Type B pancreatic cell (in vitro differentiated cells): ENCODE measurements at places on chromosomes 7 and 10. TPM values are rescaled to one million over a fixed set of nuclear protein-coding genes. Genes with fewer than 3 reads are reported as not detected.
A peak's percentile ranks its signal among the peaks of the same experiment; 100 is the strongest.

GRCh38 chr7:19209166-19209696, 64.0 kb upstream of the FERD3L start:
- no peak for DNase-seq

- DNase-seq, result no peak
Measured at GRCh38 chr7:25624833-25625232, 396.5 kb upstream of the NPVF start.

DNA sequence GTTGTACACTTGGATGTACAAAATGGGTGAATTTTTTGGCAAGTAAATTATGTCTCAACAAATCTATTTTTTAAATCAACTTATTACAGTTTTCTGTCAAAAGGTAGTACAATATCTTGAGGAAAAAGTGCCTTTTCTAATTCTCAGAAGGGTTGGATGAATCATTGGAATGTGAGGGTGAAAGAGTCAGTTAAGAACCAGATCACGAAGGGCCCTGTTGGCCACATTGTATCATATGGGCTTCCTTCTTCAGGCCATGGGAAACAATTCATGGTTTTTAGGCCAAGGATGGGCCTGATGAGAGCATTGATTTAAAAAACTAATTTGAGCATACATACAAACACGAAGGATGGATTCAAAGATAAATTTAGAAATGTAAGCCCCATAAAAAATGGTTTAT, 503.7 kb downstream of the TNS3 start:
- DNase-seq, result no peak

The PTPN20 gene
- 0.74 TPM in 1 of 2 replicates, not detected in the other for total RNA-seq

DNA sequence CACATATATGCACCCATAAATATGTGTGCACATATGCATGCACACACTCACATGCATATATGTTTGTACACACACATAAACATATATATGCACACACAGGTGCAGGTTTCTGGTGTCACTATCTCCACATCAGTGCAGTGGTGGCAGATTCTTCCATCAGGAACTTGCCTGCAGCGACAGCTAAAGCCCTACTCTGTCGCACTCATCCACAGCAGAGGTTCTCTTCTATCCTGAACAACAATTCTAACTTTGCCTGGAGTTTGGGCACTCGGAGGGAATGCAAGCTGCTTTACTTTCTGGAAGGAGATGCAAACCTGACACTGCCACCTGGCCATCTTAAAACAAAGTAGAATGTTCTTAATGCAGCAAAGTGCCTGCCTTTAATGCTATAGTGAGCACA, 745.8 kb downstream of the GRID1 start:
- no peak for DNase-seq

DNA sequence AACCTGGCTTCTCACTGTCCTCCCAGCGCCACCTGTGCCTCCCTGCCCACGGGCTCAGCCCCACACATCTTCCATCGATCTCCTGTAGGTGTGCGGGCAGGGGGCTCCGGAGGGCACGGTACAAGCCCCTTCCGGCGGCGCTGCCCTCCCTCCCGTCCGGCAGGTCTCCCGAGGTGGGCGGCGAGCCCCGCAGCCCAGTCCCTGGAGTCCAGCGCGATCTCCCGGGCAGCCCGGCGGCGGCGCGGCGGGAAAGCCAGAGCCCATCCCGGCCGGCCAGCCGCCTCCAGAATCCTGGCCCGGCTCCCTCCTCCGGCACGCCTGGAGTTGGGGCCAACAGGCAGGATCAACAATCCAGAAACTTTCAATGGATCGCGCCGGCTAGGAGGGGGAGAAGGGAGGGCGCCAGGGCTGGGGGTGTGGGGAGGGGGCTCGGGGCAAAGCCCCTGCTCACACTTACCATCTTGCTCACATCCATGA, 100.1 kb downstream of the HIP1 start:
- DNase-seq, result peak; percentile 72

The PITRM1 gene
- 57.0 and 62.3 TPM in 2 replicates for total RNA-seq

DNA sequence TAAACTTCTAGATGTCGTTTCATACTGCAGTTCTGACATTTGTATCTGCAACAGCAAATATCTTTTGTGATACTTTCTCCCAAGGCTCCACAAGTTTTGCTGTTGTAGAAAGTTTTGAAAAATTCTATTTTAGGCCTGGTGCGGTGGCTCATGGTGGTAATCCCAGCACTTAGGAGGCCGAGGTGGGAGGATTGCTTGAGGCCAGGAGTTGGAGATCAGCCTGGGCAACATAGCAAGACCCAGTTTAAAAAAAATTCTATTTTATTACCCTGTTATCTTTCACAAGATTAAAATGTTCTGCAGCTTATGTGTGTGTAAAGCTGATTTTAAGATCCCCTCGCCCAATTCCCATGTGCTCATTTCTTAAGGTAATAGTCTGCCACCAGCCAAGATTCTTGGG, 1.4 kb downstream of the SND1 start:
- DNase-seq, result no peak

DNA sequence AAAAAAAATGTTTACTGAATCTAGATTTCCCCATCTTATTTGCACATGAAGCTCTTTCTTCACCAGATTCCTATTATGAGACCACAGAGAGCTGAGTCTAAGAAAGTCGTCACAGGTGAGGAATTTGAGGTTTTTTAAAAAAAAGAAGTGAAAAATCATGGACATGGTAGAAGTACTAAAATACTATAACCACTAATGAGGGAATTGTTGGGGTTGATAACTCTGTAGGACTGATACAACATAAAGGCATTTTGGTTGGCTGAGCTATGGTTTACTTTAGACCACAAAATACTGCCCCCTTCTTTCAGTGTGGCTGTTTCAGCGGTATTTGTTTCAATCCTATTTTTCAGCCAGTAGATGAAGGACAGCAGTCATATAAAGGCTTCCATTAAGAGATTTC, 1111.3 kb downstream of the TYW1 start:
- DNase-seq, result no peak

DNA sequence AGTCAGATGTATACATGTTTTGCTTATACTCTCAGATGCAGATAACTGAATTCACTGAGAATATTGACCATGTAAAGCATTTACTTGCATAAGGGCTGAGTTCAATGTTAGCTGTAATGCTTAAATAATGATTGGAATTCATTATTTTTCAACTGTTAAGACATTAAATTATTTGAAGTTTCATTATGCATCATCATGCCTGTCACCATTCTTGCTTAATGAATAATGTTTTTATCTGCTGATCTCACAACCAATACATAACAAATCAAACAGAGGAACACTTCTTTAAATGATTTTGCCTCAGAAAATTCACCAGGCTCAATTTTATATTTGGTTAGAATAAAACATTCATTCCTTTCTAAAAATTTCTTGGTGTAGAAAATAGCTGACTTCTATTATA, 233.4 kb downstream of the GPR37 start:
- no peak for DNase-seq

DNA sequence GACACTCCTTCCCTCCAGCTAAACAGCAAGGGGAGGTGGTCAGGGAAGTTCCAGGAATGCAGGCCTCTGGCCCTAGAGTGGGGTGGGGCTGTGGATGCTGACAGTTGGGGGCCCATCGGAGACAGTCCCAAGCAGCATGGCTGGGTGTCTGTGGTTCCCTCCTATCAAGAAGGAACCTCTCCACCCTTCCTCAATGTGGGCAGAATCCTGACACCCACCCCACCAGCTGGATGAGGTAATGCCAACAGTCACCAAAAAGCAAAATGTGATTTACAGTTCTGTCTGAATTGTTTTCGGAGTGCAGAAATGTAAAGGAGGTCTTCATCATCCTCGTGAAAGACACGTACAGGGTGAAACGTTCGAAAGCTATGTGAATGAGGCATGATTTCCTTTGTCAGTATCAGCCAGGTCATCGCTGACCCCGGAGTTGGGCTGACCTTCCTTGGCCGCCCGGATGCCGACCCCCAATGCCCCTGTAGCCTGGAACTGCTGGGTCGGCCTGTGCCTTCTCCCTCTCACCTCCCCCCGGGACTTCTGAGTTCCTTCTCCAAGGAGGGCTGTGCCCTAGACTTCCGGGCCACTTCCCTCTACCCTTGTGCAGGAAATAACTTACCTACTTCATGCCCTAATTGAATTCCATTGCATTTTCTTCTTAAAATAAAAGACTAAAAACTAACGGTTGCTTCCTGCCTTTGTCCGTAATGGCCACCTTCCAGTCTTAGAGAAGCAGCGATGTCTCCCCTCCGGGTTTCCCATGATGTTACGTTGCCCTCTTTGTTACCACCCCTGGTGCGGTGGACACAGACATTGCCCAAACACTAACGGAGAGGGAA, 24.5 kb downstream of the FOXK1 start:
- no peak for DNase-seq

The TAS2R41 gene
- total RNA-seq, result not detected in 2 replicates

- peak; percentile 77 for DNase-seq
Measured at GRCh38 chr10:31133792-31134310, 102.2 kb upstream of the ZNF438 start.

DNA sequence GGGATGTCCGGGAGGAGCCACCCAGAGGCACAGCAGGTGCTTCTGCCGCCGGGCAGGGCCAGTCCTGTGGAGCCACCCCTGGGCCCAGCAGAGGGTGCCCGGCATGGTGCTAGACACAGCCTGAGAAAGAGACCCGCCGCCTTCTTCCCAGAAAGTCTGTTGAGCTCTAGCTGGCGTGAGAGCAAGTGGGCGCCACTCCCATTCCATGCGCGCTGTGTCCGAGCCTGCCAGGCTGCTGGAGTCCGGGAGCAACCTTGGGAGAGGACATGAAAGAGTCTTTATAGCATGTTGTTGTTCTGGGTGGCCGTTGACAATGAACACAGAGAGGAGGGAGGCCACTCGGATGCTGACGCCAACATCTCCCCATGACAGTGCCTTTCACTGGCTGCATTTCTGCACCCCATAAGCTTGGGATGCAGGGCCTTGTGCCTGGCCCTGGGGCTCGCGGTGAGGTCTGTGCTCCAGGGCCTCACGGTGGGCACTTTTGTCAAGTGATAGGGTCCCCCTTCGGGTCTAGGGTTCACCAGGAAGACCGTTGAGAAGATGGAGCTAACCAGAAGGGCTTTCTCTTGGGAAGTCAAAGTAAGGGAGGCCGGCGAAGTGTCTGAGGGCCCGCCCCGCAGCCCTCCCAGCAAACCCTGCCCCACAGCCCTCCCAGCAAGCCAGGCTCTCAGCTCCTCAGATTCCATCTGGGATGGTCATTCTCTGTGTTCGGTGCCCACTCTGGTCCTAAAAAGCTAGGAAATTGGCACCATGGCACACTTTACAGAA, 47.3 kb downstream of the NKX6-2 start:
- no peak for DNase-seq

The VSTM2A gene
- 21.6 and 30.7 TPM in 2 replicates for total RNA-seq

GRCh38 chr10:91385306-91386085, 24.6 kb upstream of the HECTD2 start:
- no peak for DNase-seq

GRCh38 chr10:116620423-116621400, at the start of gene PNLIPRP2:
PNLIPRP2 (plus strand) TSS chr10:116620953.
- DNase-seq, result no peak

DNA sequence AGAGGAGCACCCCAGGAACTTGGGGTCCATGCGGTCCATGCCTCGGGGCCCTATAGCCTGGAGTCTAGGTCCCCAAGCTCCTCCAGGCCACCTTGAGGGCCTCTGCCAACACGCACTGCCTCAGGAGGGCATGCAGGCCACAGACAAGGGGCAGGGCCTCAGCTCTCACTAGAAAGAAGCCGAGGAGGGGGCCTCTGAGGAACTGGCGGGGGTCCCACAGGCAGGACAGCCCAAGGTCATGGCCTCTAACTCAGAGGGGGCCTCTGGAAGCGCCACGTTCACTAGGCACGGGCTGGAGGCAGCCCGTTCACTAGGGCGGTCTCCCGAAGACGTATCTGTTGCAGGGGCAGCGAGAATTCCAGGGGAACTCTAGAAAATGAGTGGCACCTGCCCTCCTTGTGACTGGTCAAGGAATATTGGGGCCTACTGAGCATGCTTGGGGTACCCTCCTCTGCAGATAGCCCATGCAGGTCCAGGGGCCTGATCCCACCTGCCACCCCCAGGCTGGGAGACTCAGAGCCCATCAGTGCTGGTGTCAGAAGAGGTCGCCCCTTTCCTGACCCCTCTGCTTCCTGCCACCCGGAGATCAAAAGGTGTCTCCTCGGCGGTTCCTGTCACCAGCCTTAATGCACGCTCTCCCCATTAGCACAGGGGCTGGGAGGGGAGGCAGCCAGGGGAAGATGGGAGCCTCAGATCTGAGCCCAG, 86.7 kb upstream of the RET start:
- DNase-seq, result no peak

DNA sequence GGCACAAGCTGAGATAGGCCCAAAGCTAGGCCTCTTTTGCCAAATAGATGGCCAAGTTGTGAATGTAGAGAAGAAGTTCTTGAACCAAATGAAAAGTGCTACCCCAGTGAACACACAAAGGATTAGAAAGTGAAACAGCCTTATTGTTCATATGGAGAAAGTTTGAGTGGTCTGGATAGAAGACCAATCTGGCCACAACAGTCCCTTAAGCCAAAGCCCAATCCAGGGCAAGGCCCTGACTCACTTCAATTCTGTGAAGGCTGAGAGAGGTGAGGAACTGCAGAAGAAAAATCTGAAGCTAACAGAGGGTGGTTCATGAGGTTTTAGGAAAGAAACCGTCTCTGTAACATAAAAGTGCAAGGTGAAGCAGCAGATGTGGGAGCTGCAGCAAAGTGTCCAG, 18.7 kb upstream of the ATP6V0A4 start:
- no peak for DNase-seq

- no peak for DNase-seq
Measured at GRCh38 chr10:944034-944831, 12.7 kb upstream of the LARP4B start.

DNA sequence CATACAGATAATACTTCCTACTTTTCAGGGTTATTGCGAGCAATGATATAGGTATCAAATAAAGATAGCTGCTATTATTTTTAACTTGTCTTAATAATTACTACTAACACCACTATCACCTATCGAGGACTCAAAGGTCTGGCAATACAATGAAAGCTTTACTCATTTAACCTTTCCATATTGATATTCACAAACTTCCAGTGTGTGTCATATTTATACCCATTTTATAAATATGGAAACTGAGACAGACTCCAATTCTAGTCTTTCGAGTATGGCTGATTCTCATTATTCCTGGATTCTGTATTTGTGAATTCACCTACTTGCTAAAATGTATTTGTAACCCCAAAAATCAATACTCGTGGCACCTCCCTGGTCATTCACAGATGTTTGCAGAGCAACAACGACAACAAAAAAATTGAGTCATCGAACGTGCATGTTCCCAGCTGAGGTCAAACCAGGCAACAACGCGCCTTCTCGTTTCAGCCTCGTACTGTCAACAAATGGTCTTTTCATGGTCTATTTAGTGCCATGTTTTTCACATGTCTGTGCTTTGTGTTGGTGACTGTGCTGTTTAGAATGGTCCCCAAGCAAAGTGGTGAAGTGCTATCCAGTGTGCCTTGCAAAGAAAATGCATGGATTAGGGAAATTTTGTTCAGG, 51.7 kb downstream of the SMURF1 start:
- no peak for DNase-seq

- DNase-seq, result no peak
Measured at GRCh38 chr10:14967897-14968296, 8.7 kb downstream of the MEIG1 start.

The ATXN7L1 gene
- 15.8 and 16.0 TPM in 2 replicates for total RNA-seq

- no peak for DNase-seq
Measured at GRCh38 chr10:71696628-71697326, 22.8 kb downstream of the C10orf105 start.
